ENCODE measurements at places on chromosomes 1 and 21. TPM values are rescaled to one million over a fixed set of nuclear protein-coding genes. Genes with fewer than 3 reads are reported as not detected.

The FAM177B gene
- total RNA-seq, result not detected

The STPG1 gene
- total RNA-seq, result 3.9 TPM

The RPE65 gene
- not detected for total RNA-seq

The LEPR gene
- 8.0 TPM for total RNA-seq

The OR2T29 gene
- total RNA-seq, result not detected

The SLC25A33 gene
- 7.5 TPM for total RNA-seq

The CHIA gene
- not detected for total RNA-seq

The ITPKB gene
- total RNA-seq, result 30.5 TPM

The PGLYRP3 gene
- total RNA-seq, result not detected

The LYSMD1 gene
- 11.4 TPM for total RNA-seq

The RGS7 gene
- total RNA-seq, result not detected

The ACTL8 gene
- not detected for total RNA-seq

The LENEP gene
- not detected for total RNA-seq

The ARTN gene
- total RNA-seq, result not detected

The DENND2C gene
- 3.6 TPM for total RNA-seq

The RPTN gene
- not detected for total RNA-seq

The GJA9 gene
- total RNA-seq, result not detected

The TTC39A gene
- 18.6 TPM for total RNA-seq

The ACTRT2 gene
- not detected for total RNA-seq

The INKA2 gene
- 27.3 TPM for total RNA-seq

The DUSP23 gene
- total RNA-seq, result 10.5 TPM

The SMPDL3B gene
- total RNA-seq, result not detected

The IRF6 gene
- total RNA-seq, result 43.6 TPM

- H3K36me3 ChIP-seq, result peaks cover 33% of the 10 kb centered on the region
- DNase-seq, result peak; percentile 91
- peaks cover 78% of the 10 kb centered on the region for H3K4me1 ChIP-seq
- peak within 1 kb of the TSS; percentile 100 for H3K27ac ChIP-seq
Observed at GRCh38 chr1:154970631-154971340, at the start of gene SHC1. SHC1 (minus strand) TSS chr1:154970747; CDS start chr1:154970526, 221 bp downstream.

DNA sequence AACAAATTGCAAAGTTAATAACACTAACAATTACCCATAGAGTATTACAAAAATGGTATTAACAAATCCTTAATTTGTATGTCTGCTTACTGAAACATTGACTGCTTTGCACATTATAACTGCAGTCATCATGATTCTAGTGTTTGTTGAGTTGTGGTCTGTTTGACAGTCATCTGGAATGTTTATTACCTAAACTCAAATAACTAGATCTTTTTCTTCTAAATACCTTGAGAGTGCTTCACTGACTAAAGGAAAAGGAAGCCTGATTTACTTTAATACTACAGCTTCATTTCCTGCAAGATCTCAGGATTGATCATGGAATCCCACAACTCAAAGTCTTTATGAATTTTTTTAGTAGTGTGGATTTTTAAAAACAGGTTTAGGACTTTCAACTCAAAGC, 70.0 kb downstream of the HMCN1 start:
- H3K27me3 ChIP-seq, result no peaks in the 10 kb centered on the region
- H3K4me3 ChIP-seq, result no peak overlapping the region
- no peak for DNase-seq
- H3K4me1 ChIP-seq, result no peaks in the 10 kb centered on the region

- H3K27ac ChIP-seq, result no peak overlapping the region
- peaks cover 8% of the 10 kb centered on the region for H3K27me3 ChIP-seq
- DNase-seq, result no peak
Observed at GRCh38 chr1:213657879-213658278, 329.9 kb upstream of the PROX1 start.

- H3K36me3 ChIP-seq, result no peaks in the 10 kb centered on the region
- no peaks in the 10 kb centered on the region for H3K4me1 ChIP-seq
- peak overlapping the region; percentile 63 for H3K27ac ChIP-seq
- no peaks in the 10 kb centered on the region for H3K27me3 ChIP-seq
- peak overlapping the region; percentile 63 for H3K4me3 ChIP-seq
Observed at GRCh38 chr1:85061711-85062424, 13.6 kb upstream of the MCOLN3 start.

- no peak overlapping the region for H3K4me3 ChIP-seq
- DNase-seq, result no peak
- no peak overlapping the region for H3K27ac ChIP-seq
- H3K4me1 ChIP-seq, result no peaks in the 10 kb centered on the region
Observed at GRCh38 chr1:86231076-86231475, 74.5 kb upstream of the COL24A1 start.

GRCh38 chr1:236204039-236204438, 61.7 kb downstream of the GPR137B start:
- H3K27ac ChIP-seq, result no peak overlapping the region
- H3K4me1 ChIP-seq, result no peaks in the 10 kb centered on the region
- no peak for DNase-seq
- no peaks in the 10 kb centered on the region for H3K27me3 ChIP-seq
- H3K4me3 ChIP-seq, result no peak overlapping the region

DNA sequence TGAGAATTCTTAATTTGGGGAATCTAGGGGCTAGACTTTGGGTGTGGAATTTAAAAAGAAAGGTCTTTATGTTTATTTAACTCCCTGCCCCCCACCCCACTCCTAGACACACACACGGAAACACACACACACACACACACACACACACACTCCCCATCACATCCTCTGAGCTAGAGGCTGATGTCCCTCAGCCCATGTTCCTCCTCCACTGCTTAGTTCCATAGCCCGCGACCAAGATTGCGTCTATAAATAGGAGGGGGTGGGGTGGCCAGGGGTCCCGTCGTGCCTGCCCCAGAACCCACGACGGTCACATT, 655 bp upstream of the KIRREL1 start:
- H3K4me3 ChIP-seq, result peak overlapping the region; percentile 97
- no peaks in the 10 kb centered on the region for H3K27me3 ChIP-seq
- H3K27ac ChIP-seq, result peak overlapping the region; percentile 94
- peaks cover 7% of the 10 kb centered on the region for H3K4me1 ChIP-seq

- no peak overlapping the region for H3K4me3 ChIP-seq
- H3K4me1 ChIP-seq, result peaks cover 45% of the 10 kb centered on the region
- H3K27ac ChIP-seq, result no peak overlapping the region
- H3K36me3 ChIP-seq, result peaks cover 4% of the 10 kb centered on the region
Observed at GRCh38 chr1:41103766-41104165, 82.2 kb upstream of the SLFNL1 start.

GRCh38 chr1:156504438-156504813, 3.9 kb upstream of the MEF2D start:
- H3K36me3 ChIP-seq, result no peaks in the 10 kb centered on the region
- no peak for DNase-seq
- peak overlapping the region; percentile 100 for H3K27ac ChIP-seq
- peak overlapping the region; percentile 43 for H3K4me3 ChIP-seq

GRCh38 chr1:21572735-21573277, 63.6 kb downstream of the ALPL start:
- peaks cover 14% of the 10 kb centered on the region for H3K27me3 ChIP-seq
- no peak for DNase-seq
- H3K36me3 ChIP-seq, result no peaks in the 10 kb centered on the region
- H3K4me1 ChIP-seq, result peaks cover 24% of the 10 kb centered on the region
- H3K27ac ChIP-seq, result no peak overlapping the region
- no peak overlapping the region for H3K4me3 ChIP-seq

GRCh38 chr1:31771891-31772668, 7.9 kb upstream of the ADGRB2 start:
- no peaks in the 10 kb centered on the region for H3K36me3 ChIP-seq
- no peak for DNase-seq
- H3K4me1 ChIP-seq, result peaks cover 12% of the 10 kb centered on the region
- no peak overlapping the region for H3K27ac ChIP-seq
- H3K27me3 ChIP-seq, result peaks cover 89% of the 10 kb centered on the region
- H3K4me3 ChIP-seq, result no peak overlapping the region

GRCh38 chr1:94678202-94678848, 136.8 kb upstream of the F3 start:
- H3K27ac ChIP-seq, result no peak overlapping the region
- no peak for DNase-seq
- H3K27me3 ChIP-seq, result no peaks in the 10 kb centered on the region
- H3K4me3 ChIP-seq, result no peak overlapping the region

DNA sequence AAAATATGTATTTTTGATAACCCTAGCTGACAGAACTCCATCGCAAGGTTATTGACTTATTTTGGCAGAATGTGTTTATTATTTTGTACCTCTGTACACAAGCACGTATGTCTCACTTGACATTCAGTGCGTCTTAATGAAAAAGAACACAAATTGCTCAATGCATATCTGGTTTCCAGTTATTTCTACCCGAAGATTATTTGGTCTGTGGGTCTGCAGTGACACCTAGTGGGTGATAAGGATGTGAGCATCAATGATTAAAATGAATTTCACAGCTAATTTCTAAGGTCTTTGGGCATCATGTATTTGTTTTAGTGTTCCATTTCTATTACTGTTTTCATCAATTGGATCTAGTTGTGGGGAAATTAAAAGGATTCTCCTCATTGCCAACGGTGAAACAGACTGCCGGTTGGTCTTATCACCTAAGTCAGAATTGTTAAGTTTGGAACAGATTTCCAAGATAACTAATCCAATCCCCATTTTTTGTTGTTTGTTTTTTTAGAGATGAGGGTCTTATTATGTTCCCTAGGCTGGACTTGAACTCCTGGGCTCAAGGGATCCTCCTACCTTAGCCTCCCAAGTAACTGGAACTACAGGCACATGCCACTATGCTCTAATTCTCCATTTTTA, 13.9 kb downstream of the DDX20 start:
- DNase-seq, result no peak
- peaks cover 12% of the 10 kb centered on the region for H3K36me3 ChIP-seq
- no peaks in the 10 kb centered on the region for H3K4me1 ChIP-seq
- no peak overlapping the region for H3K27ac ChIP-seq
- H3K4me3 ChIP-seq, result no peak overlapping the region

GRCh38 chr1:4269330-4269729, 369.3 kb upstream of the C1orf174 start:
- H3K4me1 ChIP-seq, result no peaks in the 10 kb centered on the region
- H3K4me3 ChIP-seq, result no peak overlapping the region
- H3K27ac ChIP-seq, result no peak overlapping the region

GRCh38 chr1:110471131-110471530, 20.2 kb downstream of the PROK1 start:
- no peaks in the 10 kb centered on the region for H3K27me3 ChIP-seq

- DNase-seq, result peak; percentile 9
- no peaks in the 10 kb centered on the region for H3K36me3 ChIP-seq
- no peaks in the 10 kb centered on the region for H3K4me1 ChIP-seq
- no peak overlapping the region for H3K27ac ChIP-seq
- no peaks in the 10 kb centered on the region for H3K27me3 ChIP-seq
- H3K4me3 ChIP-seq, result no peak overlapping the region
Observed at GRCh38 chr21:29376556-29376955, 77.8 kb downstream of the BACH1 start.

GRCh38 chr1:54800899-54801759, at the start of gene TTC22:
TTC22 (minus strand) TSS chr1:54801323; CDS start chr1:54801163, 160 bp downstream.
- no peak within 1 kb of the TSS for H3K27ac ChIP-seq
- H3K36me3 ChIP-seq, result no peaks in the 10 kb centered on the region
- peak within 1 kb of the TSS; percentile 31 for H3K4me3 ChIP-seq
- peaks cover 39% of the 10 kb centered on the region for H3K4me1 ChIP-seq

DNA sequence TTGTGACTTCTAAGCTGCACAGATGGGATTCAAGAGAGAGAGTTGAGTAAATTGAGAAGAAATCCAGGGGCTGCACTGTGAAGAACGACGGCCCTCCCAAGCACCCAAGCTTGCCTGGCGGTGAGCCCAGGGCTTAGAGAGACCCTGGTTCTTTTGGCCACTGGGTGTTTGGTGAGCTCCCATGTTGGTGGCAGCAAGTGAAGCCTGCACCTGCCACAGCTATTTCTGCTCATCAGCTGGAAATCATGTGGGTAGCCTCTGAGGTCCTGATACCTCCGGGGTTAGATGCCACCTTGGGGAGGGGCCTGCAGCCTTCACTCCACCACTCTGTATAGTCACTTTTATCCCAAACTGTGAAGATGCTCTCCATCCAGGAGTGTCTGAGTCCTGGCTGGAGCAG, 6.2 kb upstream of the BTG2 start:
- no peak overlapping the region for H3K4me3 ChIP-seq
- no peaks in the 10 kb centered on the region for H3K36me3 ChIP-seq
- no peak overlapping the region for H3K27ac ChIP-seq
- H3K4me1 ChIP-seq, result peaks cover 7% of the 10 kb centered on the region
- DNase-seq, result no peak

DNA sequence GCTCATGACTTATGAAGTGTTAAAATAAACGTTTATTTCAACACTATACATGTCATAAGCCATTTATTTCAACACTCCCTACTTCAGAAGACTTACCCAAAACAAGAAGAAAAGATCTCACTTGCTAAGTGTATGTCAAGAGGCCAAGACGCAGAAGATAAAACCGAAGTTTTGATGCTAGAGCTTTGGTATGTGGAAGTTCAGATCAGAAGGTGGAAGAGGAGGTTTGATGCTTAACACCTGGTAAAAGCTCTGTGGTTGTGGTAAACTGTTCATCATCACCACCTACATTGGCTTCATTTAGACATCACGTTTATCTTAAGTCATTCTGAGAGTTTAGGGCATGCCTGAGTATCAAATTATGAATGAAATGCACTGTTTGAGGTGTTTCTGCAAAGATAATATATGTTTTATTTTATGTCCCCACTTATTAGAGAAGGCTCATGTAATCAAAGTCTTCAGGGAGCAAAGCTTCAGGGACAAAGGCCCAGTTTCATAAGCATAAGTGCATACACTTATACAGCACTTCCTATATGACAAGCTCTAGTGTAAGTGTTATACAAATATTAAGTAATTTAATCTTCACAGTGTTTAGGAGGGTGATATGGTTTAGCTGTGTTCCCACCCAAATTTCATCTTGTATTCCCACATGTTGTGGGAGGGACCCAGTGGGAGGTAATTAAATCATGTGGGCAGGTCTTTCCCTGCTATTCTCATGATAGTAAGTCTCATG, 533.3 kb downstream of the PTBP2 start:
- no peaks in the 10 kb centered on the region for H3K27me3 ChIP-seq
- H3K27ac ChIP-seq, result no peak overlapping the region
- no peak for DNase-seq
- no peaks in the 10 kb centered on the region for H3K36me3 ChIP-seq

GRCh38 chr1:165525708-165526107, 18.1 kb upstream of the LRRC52 start:
- no peak overlapping the region for H3K4me3 ChIP-seq
- H3K36me3 ChIP-seq, result no peaks in the 10 kb centered on the region
- H3K27me3 ChIP-seq, result no peaks in the 10 kb centered on the region
- no peak overlapping the region for H3K27ac ChIP-seq
- H3K4me1 ChIP-seq, result peaks cover 16% of the 10 kb centered on the region

- H3K36me3 ChIP-seq, result no peaks in the 10 kb centered on the region
- no peaks in the 10 kb centered on the region for H3K4me1 ChIP-seq
- DNase-seq, result no peak
- no peak overlapping the region for H3K4me3 ChIP-seq
- H3K27me3 ChIP-seq, result no peaks in the 10 kb centered on the region
Observed at GRCh38 chr1:180934563-180934962, 21.9 kb downstream of the KIAA1614 start.

GRCh38 chr1:59089922-59090457, 206.9 kb upstream of the FGGY start:
- H3K27me3 ChIP-seq, result no peaks in the 10 kb centered on the region
- no peaks in the 10 kb centered on the region for H3K4me1 ChIP-seq
- no peak for DNase-seq
- H3K27ac ChIP-seq, result no peak overlapping the region
- H3K4me3 ChIP-seq, result no peak overlapping the region
- no peaks in the 10 kb centered on the region for H3K36me3 ChIP-seq

GRCh38 chr1:50108497-50109059, at the start of gene ELAVL4:
ELAVL4 (plus strand) TSS chr1:50108920; CDS start chr1:50109190, 270 bp downstream.
- H3K4me3 ChIP-seq, result no peak within 1 kb of the TSS
- no peak for DNase-seq
- H3K27ac ChIP-seq, result no peak within 1 kb of the TSS
- H3K4me1 ChIP-seq, result no peaks in the 10 kb centered on the region
- H3K36me3 ChIP-seq, result no peaks in the 10 kb centered on the region

- peaks cover 25% of the 10 kb centered on the region for H3K4me1 ChIP-seq
- H3K36me3 ChIP-seq, result no peaks in the 10 kb centered on the region
- no peaks in the 10 kb centered on the region for H3K27me3 ChIP-seq
- H3K4me3 ChIP-seq, result no peak overlapping the region
Observed at GRCh38 chr1:7383671-7384520, 387.2 kb upstream of the VAMP3 start.

All from heart right ventricle (tissue), 16 donors.